ENCODE measurements at places on chromosomes 1 and 21. TPM values are rescaled to one million over a fixed set of nuclear protein-coding genes. Genes with fewer than 3 reads are reported as not detected.

- DNase-seq = no peak
Measured at GRCh38 chr21:25385911-25386474, 221.3 kb downstream of the MRPL39 start.

GRCh38 chr1:17233675-17234320 is 15.1 kb upstream of the PADI3 start:
- DNase-seq = peak; percentile 94

DNA sequence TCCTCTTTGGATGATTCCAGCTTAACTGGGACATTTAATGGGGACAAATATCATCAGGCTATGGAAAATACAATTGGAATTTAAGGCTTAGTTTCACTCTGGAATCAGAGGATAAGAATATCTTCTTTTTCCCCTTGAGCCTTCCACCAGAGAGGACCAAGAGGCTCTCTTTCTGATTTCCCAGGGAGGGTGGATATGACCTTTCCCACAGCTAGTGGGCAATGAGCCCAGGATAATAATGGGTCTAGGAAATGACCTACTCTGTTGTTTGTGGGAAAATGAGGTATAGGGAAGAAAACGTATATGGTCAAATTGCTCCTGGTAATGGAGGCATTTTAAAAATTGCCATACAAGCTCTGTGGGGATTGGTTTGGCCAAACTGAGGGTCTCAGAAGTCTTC is 1.9 kb downstream of the OR6Y1 start:
- no peak for DNase-seq

DNA sequence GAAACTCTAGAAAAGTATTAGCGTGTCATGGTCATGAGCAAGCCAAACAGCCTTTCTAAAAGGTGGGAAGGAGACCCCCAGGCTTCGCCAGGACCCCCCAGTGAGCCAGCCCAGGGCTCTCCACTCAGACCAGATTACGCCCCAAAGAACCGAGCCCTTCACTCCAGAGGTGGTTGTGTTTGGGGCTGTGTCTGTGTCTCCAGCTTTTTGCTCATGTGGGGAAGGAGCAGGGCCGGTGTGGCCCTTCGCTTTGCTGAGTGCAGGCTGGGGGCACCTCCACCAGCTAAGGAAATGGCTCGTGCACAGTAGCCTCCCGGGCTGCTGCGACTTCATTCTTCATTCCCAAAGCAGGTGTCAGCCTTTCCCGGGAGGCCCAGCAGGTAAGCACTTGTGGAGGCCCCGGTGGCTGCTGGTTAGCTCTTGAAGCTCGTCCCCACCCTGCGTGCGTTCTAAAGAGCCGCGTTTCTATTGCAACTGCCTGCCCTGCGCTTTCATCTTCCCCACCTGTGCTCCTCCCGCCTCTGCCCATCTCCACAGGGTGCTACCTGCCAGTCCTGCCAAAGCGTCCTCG is 531 bp downstream of the TSPEAR start:
- DNase-seq = no peak

DNA sequence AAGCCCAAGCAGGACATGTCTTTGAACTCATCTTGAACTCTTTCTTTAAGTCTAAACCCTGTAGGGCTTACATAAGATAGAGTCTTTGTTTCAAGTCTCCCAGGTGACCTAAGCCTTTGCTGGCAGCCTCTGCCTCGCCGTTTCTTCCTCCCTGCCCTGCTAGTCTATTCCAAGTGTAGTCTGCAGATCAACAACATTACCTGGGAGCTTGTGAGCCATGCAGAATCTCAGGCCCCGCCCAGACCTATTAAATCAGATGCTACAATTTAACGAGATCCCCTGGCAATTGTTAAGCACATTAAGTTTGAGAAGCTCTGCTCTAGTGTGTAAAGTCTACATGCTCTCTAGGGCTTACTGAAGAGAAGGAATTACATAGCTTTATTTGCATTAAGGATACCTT is 271.6 kb downstream of the PBX1 start:
- DNase-seq = no peak

DNA sequence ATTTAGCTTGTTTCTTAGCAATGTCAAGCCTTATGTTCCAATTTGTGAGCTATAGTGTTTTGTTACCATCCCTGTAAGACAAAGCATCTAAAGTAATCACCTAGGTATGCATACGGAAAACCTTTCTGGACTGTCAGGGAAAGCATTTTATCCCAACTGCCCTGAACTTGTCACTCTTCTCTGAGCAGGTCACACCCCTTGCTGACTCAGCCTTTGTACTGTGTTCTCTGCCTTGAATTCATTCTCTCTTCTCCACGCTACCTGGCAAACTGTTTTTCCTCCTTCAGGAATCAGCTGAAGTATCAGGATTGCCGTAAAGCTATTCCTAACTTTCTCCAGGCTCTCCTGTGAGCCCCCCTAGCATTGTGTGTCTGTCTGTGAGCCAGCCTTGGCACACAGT is 54.2 kb downstream of the PBX1 start:
- peak; percentile 78 for DNase-seq

Gene RAB3GAP2
- total RNA-seq = 34.2 TPM

DNA sequence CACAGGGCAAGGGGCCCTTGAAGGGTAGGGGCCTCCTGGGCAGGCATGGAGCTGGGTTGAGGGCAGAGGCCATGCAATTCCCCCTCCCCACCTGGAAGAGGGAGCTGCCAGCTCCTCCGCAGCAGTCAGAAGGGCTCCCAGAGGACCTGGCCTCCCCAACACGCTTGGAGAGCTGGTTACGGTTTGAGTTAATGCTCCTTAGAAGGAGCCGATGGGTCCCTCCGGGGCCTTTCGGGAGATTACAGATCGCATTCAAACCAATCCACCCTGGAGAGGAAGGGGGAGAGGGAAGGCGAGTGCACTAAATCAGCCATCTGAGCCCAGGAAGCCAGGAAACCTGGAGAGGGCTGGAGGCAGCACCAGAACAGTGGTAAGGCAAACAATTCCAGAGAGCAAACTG is 106.3 kb upstream of the CSF3R start:
- DNase-seq = no peak

GRCh38 chr1:197692965-197693364 is 82.3 kb downstream of the DENND1B start:
- DNase-seq = no peak

Gene LRRC39
- total RNA-seq = 0.37 TPM

DNA sequence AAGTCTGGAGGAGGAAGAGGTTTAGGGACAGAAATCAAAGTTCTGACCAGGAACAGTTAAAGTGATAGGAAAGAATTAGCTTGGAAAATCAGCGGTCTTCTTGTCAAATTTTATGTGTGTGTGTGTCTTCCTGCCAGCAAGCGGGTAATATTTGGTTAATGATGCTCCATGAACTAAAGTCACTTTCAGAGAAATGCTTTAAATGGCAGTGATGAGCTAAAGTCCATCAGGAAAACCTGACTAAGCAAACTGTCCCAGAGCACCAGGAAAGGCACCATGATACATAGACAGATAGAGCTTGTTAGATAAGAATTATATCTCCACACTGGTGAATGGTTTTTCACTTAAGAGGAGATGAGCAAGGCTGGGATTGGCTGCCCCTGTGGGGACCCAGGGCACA is 10.0 kb upstream of the CDC14A start:
- no peak for DNase-seq

DNA sequence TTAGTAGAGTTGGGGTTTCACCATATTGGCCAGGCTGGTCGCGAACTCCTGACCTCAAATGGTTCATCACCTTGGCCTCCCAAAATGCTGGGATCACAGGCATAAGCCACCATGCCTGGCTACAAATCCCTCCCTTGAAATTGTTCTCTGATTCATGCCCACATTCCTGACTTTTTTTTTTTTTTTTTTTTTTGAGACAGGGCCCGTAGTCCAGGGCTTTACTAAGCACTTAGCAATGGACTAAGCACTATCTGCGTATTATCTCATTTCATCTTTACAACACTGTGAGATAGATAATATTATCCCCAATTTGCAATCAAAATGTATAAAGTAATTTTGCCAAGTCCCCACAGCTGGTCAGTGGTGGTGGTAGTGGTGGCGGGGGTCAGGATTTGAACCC is 58.9 kb downstream of the VWA5B1 start:
- no peak for DNase-seq

DNA sequence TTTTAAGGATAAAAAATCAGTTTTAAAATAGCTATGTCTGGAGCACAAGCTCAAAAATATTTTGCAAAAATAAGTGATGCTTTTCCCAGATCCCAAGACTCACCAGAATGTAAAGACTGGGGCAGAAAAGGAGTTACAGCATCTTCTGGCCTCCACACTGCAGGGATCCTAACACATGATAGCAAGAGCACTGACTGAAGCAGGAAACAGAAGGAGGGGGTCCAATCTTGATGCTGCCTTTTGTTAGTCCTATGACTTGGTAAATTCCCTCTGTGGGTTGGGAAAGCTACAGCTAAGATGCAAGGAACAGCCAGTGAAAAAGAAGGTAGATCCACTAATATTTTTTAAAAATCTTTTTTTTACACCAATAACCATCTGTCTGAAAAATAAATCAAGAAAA is 54.2 kb upstream of the TNR start:
- DNase-seq = no peak

All from colonic mucosa (tissue), 4 donors.